ENCODE measurements at places on chromosomes 2 and 18.
A peak's percentile ranks its signal among the peaks of the same experiment; 100 is the strongest.

DNA sequence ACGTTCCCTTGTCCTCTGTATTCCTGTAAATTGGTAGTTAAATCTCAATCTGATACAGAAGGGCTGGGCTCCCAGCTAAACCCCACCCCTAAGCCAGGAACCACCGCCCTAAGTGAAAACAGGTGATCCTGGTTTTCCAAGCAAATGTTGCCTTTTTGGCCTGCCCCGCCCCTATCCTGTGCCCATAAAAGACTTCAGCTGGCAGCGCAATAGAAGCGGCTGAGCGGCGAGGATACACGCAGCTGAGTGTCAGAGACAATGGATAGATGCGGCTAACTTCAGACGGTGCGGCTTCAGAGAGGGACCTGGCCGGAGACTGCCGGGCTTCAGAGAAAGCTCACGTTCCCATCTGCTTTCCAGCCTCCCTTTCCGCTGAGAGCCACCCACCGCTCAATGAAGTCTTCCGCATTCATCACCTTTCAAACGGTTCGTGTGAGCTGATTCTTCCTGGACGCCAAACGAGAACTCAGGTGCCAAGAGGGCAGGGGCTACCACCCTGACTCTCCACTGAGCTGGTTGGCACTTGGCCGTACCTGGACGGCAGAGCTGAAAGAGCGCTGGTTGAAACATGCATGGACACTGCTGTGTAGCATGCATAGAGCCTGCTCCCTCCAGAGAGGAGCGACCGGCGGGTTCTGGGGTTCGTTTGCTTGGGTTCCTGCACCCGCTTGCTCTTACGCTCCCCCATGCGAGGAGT is 49.5 kb upstream of the POLE4 start:
- no peak for DNase-seq

DNA sequence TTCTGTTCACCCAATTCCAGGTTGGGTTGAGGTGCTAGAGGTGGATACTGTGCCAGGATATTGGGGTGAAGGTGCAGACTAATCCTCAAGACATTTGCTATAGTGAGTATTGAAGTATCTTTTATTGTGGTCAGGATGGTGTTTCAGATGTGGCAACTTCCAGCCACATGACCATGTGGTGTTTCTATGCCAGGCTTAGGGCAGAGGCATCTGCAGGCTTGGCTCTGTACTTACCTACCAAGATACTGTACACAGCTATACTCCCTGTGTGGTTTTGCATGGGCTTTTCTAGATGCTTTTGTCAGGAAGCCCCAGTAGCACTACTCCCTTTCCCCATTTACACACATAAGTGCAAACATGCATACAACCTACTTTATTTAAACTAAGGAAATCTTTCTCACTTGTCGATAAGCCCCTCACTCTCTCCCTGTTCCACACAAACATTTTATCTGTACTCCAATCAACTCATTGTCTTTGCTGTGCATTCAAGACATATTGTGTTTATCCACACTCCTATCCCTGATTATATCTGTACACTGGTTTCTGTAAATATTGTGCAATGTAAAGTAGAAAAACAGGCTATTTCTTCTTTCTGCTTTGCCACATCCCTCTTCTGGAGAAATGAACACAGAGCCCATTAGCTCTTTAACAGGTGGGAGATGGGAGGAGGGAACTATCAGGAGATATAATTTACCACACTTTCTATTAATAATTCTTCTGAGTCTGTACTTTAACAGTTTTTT is 12.3 kb downstream of the ARL6IP6 start:
- DNase-seq = no peak

DNA sequence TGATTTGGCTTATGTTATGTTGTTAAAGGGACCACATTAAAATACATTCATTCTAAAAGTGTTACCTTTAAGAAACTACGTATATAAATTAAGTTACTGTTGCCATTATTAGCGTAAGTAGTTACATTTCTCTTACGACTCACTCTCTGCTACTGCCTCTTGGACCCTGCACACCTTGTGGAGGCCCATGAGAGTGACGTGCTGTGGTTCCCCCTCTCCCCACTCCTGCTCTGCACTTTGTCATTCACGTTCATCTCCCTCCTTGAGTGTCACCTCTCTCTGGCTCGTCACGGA is 830 bp upstream of the MERTK start:
- DNase-seq = no peak

- DNase-seq = peak; percentile 51
These were observed 7.1 kb upstream of the KCMF1 start for GRCh38 chr2:84963692-84964405.

DNA sequence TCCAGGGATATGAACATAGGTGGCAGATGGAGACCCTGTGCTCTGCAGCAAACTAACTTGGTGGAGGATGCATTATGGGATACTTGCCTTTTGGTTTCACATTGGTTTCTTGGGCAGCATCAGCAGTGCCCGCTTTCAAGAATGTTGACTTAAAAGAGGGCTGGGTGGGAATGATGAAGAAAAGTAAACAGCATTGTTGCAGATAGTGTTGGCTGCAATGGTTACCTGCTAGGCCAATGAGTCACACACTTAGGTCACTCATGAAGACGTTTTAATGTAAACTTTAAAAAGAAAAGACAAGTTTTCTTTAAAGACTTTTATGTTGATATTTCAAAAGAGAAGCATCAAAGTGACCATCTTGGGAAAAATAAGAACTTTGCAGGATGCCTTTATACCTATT is 26.1 kb upstream of the FAM237A start:
- DNase-seq = no peak

GRCh38 chr2:206392118-206392517 is 51.2 kb upstream of the ADAM23 start:
- peak; percentile 3 for DNase-seq

DNA sequence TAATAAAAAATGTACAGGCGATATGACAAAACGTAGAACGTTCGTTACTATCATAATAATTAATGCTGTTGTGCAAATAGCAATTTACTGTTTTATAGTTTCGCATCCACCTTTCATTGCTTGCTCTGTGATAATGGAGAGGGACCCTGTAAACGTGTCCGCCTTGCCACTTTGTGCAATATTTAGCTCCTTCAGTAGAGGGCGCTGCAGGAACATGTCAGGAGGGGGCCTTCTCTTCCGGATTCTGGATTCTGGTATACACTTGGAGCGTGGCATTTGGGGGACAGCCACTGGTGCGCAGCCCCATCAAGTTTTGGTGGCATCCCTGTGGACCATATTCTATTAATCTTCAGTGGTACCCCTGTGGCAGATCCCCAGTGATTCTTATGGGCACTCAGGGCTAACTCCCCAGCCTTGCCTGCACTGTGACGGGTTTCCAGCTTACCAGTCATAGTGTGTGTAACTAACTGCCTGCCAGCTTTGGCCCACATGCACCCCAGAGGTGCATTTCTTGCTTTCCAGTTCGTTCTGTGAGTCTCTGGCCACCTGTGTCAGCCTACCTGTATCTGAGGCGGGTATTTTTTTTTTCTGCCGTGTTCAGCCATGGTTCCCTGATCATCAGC is 140.3 kb downstream of the CYRIA start:
- no peak for DNase-seq

GRCh38 chr2:210546424-210547208 is 9.8 kb upstream of the CPS1 start:
- no peak for DNase-seq

GRCh38 chr2:121002597-121002996 is 266.9 kb downstream of the GLI2 start:
- DNase-seq = no peak

DNA sequence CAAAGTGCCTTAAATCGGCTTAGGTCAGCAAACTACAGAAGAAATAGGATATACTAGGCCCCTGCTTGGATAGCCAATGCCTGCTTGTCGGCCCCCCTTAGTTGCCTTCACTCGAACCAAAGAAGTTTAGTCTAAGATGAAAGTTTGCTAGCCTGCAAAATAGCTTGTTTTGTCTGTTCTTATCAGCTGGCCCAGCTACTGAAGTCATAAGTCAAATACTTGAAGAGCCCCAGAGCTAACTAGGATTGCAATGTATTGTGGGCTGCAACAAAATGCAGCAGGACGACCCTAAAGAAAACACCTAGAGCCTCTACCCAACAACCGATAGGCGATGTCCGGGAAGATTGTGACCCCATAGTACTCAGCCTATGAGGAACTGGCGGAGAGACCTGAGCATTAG is 183.5 kb upstream of the HS6ST1 start:
- no peak for DNase-seq

- no peak for DNase-seq
These were observed 9.2 kb downstream of the ALLC start for GRCh38 chr2:3667151-3667631.

DNA sequence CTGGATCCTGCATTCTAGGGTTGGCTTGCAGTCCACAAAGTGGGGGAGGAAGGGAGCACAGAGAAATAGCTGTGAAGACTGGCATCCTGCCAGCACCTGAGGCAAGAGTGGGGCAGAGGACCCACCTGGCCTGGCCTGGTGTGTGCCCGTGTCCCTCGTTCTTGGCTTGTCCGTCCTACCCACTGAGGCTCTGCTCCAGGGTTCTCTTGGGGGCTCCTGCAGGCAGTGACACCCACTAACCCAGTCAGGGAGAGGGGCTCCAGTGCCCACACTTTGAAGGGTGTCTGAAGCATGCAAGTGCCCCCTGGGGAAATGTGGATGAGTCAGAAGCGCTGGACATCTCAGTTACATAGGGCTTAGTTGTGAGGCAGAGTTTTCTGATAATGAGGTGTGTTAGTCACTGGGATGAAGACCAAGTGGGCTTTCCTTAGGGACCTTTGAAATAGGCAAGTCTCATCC is 79.4 kb downstream of the SLC4A3 start:
- no peak for DNase-seq

GRCh38 chr2:197121756-197122385 is 188.7 kb downstream of the ANKRD44 start:
- DNase-seq = no peak

- no peak for DNase-seq
These were observed 57.7 kb upstream of the CTIF start for GRCh38 chr18:48481092-48481491.

DNA sequence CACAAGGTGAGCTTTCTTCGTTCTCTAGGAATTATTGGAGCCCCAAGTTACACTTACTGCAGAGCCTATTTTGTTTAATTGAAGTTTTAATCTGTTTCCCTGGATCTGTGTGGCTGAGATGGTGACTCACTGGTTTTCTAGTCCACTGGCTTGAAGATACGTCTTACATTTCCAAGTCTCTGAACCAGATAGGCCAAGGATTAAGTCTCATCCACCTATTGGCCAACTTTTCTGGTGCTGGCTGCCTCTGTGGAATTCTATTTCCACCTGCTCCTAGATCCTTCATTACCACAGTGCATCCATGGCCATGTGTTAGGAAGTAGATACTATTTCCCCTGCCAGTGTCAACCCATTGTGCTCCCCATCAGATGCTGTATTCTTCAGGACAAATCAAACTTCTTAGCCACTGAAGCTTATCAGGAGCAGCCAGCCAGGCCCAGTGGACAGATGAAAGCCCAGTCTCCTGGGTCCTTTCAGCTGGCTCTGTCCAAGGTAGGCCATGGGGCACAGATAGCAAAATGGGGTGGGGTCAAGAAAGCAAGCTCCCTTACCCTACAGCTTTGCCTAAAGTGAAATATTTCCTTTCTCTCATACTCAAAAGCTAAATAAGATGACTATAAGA is 198.8 kb upstream of the TCF4 start:
- no peak for DNase-seq

- no peak for DNase-seq
These were observed at the start of gene CBLN2 for GRCh38 chr18:72544092-72544886. CBLN2 (minus strand) TSS chr18:72544342; CDS start chr18:72542160, 2,182 bp downstream.

GRCh38 chr18:79604913-79605880 is 74.4 kb upstream of the CTDP1 start:
- no peak for DNase-seq

DNA sequence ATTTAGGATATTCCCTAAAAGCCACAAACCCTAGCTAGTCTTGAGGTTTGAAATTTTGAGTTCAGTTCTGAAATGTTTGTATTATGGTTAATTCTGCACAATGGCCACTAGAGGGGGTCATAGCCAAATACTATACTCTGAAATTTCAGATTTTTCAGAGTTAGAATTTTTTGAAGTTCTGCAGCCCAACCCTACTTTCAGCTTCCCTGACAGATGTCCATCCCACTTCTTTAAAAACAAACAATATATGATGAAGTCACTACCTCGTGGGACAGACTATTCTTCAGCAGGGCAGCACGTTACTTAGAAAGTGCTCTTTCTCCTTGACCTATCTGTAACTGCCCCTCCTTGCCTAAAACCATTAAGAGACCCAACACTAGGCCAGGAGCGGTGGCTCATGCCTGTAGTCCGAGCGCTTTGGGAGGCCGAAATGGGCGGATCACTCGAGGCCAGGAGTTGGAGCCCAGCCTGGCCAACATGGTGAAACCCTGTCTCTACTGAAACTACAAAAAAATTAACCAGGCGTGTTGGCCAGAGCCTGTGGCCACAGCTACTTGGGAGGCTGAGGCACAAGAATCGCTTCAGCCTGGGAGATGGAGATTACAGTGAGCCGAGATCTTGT is 48.2 kb upstream of the PAPOLG start:
- DNase-seq = no peak

DNA sequence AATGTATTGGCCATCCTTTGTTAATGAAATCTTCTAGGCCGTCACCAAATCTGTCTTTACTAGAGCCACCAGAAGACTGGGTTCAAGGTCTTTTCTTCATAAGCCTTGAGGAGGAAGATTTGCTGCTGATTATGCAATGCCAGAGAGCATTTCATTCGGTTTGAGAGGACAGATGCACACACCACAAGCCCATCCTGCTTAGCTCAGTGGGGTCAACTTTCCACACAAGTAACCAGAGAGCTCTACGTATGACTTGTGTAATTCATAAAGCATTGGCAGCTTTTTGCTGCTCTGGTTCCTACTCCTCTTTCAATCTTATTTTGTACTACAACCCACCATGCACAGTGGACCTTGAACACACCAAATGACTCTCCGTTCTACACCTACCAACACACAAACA is 106.9 kb downstream of the OSR1 start:
- no peak for DNase-seq

- no peak for DNase-seq
These were observed 11.6 kb upstream of the DYNC2LI1 start for GRCh38 chr2:43762286-43762685.

GRCh38 chr2:53490659-53491058 is 276.9 kb upstream of the CHAC2 start:
- peak; percentile 30 for DNase-seq

DNA sequence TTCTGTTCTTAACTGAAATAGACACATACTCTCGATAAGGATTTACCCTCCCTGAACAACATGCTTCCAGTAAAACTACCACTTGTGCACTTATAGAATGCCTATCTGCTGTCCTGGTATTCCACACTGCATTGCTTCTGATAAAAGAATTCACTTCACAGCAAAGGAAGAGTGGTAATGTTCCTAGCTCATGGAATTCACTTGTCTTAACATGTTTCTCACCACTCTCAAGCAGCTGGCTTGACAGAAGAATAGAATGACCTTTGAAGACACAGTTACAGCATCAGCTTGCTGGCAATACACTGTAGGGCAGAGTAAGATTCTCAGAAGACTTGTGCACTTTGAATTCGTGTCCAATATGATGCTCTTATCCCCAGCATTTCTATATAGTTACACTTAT is 524.1 kb upstream of the CNTNAP5 start:
- DNase-seq = no peak

Measured in GM04503 (cell line).